Dermis microvascular lymphatic vessel endothelial cell (primary cell): ENCODE measurements at places on chromosomes 4 and X.

DNA sequence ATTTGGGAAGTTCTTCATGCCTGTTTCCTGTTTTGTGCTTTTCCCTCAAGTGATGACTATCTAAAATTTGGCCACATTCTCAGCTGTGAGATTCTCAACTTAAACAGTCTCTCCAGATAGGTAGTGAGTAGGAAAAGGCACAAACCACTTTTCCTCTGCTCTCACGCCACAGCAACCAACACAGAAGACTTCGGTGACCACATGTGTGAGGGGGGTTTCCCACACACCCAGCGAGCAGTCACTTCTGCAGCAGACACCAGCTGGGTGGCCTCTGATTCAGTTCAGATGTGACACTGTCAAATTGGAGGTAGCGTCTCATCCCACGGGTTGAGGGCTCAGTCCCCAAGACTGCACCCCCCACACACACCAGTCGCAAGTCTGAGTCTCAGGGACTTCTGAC lies 25.1 kb upstream of the CLDN34 start:
- DNase-seq, result no peak

GRCh38 chr4:173281406-173282255 lies 52.5 kb downstream of the HMGB2 start:
- DNase-seq, result no peak

DNA sequence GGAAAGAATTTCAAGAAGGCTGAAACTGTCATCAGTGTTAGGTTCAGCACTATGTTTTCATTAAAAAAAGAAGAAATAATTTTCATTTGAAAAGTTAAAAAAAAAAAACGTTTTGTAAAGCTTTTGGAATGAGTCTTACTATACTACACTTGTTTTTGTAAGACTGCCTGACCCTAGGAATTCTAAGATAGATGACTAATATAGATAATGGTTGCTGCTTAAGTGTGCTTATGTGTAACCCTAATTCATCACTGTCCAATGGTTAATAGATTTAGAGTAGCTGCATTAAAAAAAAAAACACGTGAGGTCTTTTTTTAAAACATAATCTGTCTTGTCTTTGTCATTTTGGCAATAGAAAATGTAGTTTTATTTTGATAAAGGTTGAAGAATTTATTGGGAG lies 323.2 kb downstream of the IL1RAPL1 start:
- no peak for DNase-seq

DNA sequence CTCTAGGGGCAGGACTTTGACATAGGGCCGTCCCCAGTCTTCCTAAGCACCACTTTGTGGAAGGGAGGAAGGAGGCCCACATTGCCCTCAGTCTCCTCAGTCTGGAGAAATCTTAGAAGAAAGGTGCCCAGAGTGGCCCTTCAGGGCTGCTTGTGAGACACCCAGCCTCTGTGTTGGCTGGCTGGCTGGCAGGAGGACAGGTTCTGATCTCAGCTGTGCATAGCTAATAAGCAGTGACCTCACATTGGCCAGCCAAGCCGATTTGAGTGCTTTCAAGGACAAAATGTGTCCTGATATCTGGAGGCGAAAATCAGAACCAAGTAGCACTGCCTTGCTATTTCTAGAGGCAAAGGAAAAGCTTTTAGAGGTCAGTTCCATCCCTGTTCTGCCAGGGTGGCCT lies 211.5 kb downstream of the BCOR start:
- no peak for DNase-seq

DNA sequence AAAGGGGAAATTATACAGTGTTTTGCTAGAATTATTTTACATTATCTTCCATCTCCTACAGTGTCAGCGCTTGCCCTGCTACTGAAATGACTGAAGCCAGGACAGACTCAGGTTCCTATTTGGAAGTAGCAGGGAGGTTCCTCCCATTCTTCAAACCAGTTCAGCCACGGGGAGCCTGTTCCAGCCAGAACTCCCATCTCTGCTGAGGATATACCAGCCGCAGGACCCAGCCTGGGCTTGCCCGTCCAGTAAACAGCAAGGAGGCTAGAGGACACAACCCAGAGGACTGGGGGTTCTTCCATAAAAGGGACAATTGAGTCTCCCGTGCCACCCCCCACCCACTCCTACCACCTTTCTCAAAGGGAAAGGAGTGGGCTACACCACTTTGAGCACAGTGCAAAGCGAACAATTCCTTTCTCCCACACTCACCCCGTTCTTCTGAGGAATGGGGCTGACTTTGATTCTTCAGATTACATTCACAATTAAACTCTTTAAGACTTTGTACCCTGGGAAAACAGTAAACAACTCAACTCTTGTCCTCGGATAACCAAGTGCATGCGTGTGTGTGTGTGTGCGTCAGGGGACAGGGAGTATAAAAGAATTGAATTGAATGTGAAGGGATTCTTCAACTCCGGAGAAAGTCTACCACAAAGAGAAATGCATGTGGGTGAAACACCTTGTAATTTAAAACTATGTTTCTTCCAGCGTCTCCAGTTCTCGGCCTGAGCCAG lies 31.0 kb upstream of the PPARGC1A start:
- DNase-seq, result no peak

GRCh38 chrX:136147315-136147901 lies at the start of gene FHL1:
Gene FHL1 (plus strand): TSS chrX:136147533.
- peak; percentile 70 for DNase-seq

DNA sequence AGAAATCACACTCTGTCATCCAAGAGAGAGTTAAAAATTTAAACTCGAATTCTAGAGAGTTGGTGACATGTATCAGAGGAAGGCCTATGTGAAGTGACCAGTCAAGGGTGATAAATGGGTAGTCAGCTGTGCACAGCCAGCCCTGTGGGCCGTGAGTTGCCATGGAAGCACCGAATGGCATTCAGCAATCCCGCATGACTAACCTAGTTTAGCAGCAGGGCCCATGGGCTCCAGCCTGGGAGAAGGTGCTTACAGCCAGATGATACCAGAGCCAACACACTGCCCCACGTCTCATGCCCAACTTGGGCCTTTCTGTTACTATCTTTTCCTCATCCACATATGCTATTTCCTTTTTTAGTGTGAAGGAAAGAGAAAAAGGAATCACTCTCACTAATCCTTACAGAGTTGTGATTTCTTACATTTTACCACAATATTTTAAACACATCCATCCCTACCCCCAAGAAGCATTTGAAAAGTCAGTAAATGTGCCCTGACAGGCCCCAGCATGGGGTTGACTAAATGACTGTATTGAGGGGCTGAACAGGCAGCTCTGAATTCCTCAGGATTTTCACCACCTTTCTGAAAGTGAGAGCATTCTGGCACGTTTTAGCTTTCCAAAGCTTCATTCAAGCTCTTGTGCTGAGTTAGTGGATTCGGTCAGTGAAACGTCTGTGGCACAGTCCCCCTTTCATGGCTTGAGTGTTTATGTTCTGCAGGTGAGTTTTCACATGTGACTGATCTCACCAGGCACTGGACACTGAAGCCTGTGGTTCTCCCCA lies 104.2 kb downstream of the AFF1 start:
- DNase-seq, result peak; percentile 85

GRCh38 chrX:21932292-21933002 lies 8.1 kb upstream of the SMS start:
- peak; percentile 92 for DNase-seq

GRCh38 chrX:131752493-131753198 lies 208.8 kb downstream of the OR13H1 start:
- DNase-seq, result no peak

DNA sequence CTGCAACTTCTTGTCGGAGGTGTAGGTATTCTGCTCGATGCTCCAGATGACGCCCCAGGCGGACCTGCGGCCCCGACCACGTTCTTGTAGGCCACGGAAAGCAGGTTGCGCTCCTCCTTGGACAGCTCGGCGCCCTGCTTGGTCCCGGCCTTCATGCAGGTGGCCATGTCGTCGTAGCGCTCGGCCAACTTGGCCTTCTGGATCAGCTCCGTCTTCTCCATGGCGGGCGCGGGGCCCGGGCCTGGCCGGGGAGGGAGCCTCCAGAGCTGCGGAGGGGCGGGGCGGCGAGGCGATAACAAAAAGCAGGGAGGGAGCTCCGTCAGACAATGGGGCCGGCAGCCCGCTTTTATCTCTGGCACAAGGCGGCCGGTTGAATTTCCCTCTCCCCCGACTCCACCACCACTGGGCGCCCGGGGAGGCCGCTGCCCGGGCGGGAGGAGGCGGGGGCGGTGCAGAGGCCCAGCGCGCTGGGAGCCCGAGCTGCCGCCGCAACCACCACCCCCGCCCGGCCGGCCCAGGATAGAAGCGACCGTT lies 28.3 kb upstream of the DRP2 start:
- no peak for DNase-seq

GRCh38 chr4:3335385-3335784 lies 42.6 kb downstream of the RGS12 start:
- peak; percentile 63 for DNase-seq

GRCh38 chr4:153293742-153294057 lies 50.8 kb upstream of the MND1 start:
- no peak for DNase-seq

GRCh38 chrX:95974096-95974470 lies 710.6 kb upstream of the DIAPH2 start:
- no peak for DNase-seq

GRCh38 chrX:43958529-43958928 lies 14.7 kb downstream of the NDP start:
- DNase-seq, result peak; percentile 80

GRCh38 chrX:64427281-64427680 lies 32.0 kb upstream of the MTMR8 start:
- no peak for DNase-seq

- no peak for DNase-seq
Measured at GRCh38 chr4:113541933-113542332, 219.6 kb downstream of the CAMK2D start.

DNA sequence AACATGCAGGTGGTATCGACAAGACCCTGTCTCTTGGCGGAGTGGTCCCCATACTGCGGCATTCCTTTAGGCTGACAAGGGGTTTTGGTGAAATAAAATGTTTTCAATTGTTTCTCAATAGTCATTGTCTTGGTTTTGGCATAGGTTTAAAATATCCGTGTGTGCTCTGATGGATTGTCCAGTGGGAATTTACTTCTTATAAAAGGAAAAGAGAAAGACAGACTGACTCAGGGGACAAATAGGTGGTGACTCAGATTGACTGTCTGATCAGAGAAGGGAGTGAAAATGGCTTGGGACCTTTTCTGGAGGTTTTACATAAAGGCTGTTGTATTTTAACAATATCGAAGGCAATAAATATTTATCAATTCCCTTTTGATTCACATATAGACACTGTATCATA lies 129.8 kb downstream of the SORBS2 start:
- peak; percentile 78 for DNase-seq

DNA sequence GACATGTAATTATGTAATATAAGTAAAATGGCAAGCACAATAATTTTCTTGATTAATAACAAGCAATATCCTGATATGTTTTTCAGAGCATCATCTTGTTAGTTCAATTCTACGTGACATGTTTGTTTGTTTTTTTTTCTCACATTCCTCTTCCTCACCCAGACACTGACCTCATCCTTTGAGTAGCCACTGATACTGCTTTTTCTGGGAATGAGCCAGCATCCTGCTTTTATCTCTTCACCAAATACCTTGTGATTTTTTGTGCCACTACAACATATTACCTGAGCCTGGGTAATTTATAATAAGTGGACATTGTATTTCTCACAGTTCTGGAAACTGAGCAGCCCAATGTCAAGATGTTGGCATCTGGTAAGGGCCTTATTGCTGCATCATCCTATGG lies 484.0 kb downstream of the NAF1 start:
- DNase-seq, result peak; percentile 6

DNA sequence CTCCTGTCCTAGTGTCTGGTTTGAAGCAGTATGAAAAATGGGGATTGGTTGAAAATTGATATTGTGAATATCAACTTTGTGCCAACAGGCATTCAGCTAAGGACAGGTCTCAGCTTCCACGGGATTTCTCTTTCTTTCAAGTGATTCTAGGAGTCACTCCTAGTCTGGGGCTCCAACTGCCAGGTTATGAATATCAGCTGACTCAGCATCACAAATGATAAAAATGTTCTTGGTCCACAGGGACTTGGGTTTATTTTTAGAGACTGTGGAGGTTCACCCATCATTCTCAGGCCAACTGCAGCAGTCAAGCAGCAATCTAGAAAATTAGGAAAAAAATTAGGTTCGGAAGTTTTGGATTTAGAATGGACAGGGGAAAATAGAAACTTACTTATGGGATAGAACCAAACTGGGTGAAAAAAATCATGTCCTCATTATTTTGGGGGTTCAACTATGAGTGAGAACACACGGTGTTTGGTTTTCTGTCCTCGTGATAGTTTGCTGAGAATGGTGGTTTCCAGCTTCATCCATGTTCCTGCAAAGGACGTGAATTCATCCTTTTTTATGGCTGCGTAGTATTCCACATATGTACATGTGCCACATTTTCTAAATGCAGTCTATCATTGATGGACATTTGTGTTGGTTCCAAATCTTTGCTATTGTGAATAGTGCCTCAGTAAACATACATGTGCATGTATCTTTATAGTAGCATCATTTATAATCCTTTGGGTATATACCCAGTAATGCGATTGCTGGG lies 29.0 kb upstream of the TCP11X1 start:
- DNase-seq, result no peak

DNA sequence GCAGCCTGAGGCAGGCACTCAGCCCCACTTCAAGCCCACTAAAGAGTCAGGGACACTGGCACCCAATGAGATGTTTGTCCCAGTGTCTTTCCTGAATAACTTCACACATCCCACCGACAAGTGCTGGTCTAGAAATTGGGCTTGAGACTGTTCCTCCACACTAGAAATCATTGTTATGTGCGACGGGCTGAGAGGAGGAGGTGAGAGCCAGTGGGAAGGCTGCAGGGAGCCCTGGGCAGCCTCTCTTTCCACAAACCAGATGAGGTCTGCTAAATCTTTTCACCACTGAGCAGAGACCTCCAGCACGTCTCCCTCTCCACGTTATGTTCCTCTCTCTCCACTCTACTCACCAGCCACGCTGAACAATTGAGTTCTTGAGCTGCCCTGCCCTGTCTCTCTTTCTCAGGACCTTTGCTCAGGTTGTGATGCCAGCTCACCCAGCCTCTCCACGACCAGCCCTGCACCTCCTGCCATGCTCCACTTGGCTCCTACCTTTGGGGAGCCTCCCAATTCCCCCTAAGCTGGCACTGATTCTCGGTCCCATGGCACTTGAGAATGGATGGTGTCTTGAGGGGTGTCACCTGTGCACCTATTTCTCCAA lies 8.4 kb downstream of the SCD5 start:
- DNase-seq, result no peak

DNA sequence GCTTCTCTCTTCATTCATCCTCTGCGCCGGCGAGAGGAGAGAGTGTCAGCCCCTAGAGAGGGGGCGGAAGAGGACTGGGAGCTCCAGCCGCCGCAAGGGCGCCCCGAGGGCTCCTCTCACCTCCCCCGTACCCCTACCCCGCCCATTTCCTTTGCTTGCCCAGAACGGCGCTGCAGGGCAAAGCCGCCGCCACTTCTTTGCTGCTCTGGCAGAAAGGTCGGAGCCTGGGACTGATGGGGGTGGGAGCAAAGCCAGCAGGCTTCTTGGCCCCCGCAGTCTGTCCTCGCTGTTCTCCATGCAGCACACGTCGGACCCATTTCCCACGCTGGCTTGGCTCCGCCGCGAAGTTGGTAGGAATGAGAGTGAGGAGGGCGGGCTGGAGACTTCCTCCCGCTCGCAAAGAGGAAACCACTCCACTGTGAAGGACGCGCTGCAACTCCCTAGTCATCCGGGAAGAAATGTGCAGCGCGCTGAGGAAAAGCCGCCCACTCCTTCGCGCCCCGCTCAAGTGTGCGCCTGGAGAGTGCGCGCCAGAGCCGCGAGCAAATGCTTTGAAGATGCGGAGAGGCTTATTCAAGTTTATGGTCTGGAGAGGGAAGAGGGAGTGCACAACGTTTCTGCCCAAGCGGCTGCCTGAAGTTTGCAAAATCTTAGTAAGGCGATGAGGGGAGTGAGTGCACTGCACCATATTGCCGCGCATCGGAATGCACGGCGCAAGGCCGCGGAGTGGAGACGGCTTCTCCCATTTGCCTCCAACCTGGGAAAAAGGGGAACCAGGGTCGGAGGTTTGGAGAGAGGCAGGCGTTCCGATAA lies 2.8 kb upstream of the PCDH7 start:
- peak; percentile 55 for DNase-seq
